Keratinocyte (primary cell): ENCODE measurements at places on chromosomes 1 and 21. TPM values are rescaled to one million over a fixed set of nuclear protein-coding genes. Genes with fewer than 3 reads are reported as not detected.
A peak's percentile ranks its signal among the peaks of the same experiment; 100 is the strongest.

The RAD54L gene
- 0.42 to 5.1 TPM (median 3.8 TPM) in 3 replicates for polyA plus RNA-seq

The CELA2B gene
- not detected in 3 replicates for polyA plus RNA-seq

The IL24 gene
- polyA plus RNA-seq, result 2.1 to 3.1 TPM (median 2.3 TPM) in 3 replicates

The TRPM2 gene
- polyA plus RNA-seq, result 0.31 to 0.60 TPM (median 0.52 TPM) in 3 replicates

The SLC6A17 gene
- 0.07 to 0.25 TPM (median 0.13 TPM) in 3 replicates for polyA plus RNA-seq

The DNAI4 gene
- 1.4 to 4.1 TPM (median 3.7 TPM) in 3 replicates for polyA plus RNA-seq

The AMY1C gene
- not detected in 3 replicates for polyA plus RNA-seq

The MIB2 gene
- polyA plus RNA-seq, result 13.9 to 34.7 TPM (median 16.6 TPM) in 3 replicates

The RNF11 gene
- 104 to 138 TPM (median 113 TPM) in 3 replicates for polyA plus RNA-seq

The WNT3A gene
- polyA plus RNA-seq, result 0.07 to 0.15 TPM (median 0.07 TPM) in 3 replicates

DNA sequence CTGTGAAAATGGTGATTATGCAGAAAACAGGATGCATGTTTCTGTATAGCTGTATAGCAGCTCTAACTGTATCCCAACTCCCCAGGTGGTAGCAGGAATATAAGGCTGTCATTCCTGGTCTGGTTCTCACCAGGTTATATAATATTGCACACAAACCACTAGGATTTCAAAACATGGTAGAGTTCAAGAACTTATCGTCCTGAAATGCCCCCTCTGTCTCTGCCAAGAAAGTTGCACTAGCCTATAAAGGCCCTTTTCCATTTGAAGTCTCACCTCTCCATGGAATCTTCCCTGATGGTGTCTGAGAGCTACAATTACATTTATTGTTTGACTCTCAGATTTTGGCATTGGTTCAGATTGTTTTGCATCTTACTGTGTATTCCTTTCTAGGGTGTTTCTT lies 184.9 kb upstream of the FAM78B start:
- DNase-seq, result no peak
- H3K36me3 ChIP-seq, result no peaks in the 10 kb centered on the region
- H3K27ac ChIP-seq, result no peak overlapping the region
- no peaks in the 10 kb centered on the region for H3K27me3 ChIP-seq
- no peak overlapping the region for H3K4me3 ChIP-seq

DNA sequence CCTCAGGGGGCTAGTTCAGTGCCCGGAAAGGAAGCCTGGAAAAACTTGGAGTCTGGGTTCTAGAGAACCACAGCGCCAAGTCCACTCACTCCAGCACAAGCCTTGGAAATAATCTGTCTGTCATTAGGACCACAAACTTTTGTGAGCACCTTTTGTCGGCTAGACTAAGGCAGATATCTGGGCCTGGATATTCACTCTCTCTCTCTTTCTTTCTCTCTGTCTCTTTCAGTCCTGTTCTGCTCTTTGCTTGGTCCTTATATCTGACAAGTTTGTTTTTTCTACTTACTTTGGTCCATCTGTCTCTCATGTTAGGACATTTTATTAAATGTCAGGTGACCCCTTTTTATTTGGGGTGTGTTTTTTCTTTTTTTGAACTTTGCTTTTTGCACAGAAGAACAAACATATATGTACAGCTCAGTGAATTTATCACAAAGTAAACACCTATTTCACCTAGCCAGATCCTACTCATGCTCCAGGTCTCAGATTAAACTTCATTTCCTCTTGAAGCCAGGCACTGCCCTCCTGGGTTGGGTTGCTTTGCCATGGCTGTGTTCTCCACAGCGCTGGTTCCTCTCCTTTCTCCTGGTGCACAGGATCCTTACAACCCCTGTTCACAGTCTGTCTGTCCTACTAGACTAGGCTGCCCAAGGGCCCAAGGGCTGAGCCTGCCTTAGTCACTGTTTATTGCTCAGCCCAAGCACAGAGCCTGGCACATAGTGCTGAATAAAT lies 40.8 kb downstream of the TCEANC2 start:
- H3K4me1 ChIP-seq, result no peaks in the 10 kb centered on the region
- no peak overlapping the region for H3K27ac ChIP-seq
- no peaks in the 10 kb centered on the region for H3K27me3 ChIP-seq
- H3K36me3 ChIP-seq, result peaks cover 8% of the 10 kb centered on the region

DNA sequence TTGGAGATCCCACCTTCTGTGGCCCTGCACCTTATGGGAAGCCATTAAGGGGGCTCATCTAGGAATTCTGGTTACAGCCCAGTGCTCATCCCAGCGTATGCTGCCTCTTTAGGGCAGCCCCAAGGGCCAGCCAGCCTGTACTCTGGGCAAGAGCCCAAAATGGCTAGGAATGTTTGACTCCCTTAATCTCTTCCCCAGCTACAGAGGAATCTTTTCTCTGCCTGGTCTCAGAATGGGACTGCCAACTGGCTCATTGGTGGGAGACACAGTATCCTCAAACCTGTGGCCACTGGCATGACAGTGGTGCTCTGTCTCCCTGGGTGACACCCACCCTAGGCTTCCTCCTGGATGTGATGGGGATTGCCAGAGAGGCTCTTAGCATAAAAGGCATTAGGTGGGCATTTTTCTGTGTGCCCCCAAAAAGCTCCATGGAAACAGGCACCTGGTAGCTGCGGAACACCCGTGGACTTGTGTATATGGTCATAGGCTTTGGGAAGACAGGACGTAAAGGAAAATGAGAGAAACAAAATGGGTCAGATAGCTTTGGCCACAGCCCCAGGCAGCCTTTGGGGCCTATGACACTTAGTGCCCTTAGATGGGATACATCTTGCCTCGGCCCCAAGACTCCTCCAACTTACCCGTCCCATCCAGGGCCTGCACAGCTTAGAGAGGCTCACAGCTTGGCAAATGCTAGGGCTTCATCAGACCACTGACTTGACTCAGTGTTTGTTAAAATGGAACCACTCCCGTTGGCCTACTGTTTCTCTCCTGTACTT lies 6.9 kb downstream of the TMEM81 start:
- DNase-seq, result no peak
- H3K4me3 ChIP-seq, result no peak overlapping the region

DNA sequence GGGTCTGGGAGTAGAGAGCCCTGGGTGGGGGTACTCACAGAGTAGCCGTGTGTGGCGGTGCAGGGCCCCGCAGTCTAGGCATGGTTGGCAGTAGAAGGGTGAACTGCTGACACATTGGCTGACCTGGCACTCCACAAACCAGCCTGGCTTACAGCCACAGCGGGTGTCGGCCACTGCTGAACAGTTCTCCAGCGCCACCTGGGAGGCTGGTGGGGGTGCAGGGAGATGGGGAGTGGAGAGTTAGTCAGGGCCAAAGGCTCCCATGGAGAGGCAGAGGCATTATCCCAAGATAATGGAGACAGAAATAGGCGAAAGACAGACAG lies 1.5 kb downstream of the TNFRSF25 start:
- no peak for DNase-seq
- H3K4me1 ChIP-seq, result no peaks in the 10 kb centered on the region
- peaks cover 58% of the 10 kb centered on the region for H3K36me3 ChIP-seq

GRCh38 chr1:210482945-210483617 lies 154.4 kb downstream of the HHAT start:
- no peaks in the 10 kb centered on the region for H3K36me3 ChIP-seq
- no peak for DNase-seq
- no peak overlapping the region for H3K4me3 ChIP-seq
- no peaks in the 10 kb centered on the region for H3K27me3 ChIP-seq
- no peak overlapping the region for H3K27ac ChIP-seq
- no peaks in the 10 kb centered on the region for H3K4me1 ChIP-seq

DNA sequence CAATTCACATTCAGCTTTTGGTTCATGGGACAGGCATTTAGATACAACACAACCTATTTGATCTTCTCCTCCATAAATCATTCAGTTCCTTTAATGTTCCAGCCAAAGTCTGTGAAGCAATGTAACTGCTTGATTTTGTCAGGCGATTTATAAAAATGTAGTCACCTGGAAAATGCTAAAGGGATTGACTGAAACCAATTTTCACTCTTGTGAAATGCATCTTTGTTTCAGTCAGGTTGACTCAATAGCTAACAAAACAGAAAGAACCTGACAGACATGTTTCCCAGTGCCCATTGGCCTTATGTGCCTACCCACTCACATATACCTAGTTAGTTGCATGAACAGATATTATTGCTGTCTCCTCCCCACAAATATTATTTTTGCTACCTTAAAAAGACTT lies 335.7 kb downstream of the CHRM3 start:
- no peak overlapping the region for H3K4me3 ChIP-seq
- no peak for DNase-seq
- no peaks in the 10 kb centered on the region for H3K27me3 ChIP-seq
- H3K36me3 ChIP-seq, result no peaks in the 10 kb centered on the region
- H3K4me1 ChIP-seq, result no peaks in the 10 kb centered on the region
- H3K27ac ChIP-seq, result no peak overlapping the region

GRCh38 chr1:203098914-203099520 lies 13.2 kb upstream of the MYOG start:
- H3K4me3 ChIP-seq, result no peak overlapping the region
- peaks cover 4% of the 10 kb centered on the region for H3K4me1 ChIP-seq
- no peak overlapping the region for H3K27ac ChIP-seq
- H3K36me3 ChIP-seq, result no peaks in the 10 kb centered on the region

GRCh38 chr1:112298558-112298957 lies 97.5 kb upstream of the CTTNBP2NL start:
- DNase-seq, result peak; percentile 17
- no peaks in the 10 kb centered on the region for H3K36me3 ChIP-seq
- no peaks in the 10 kb centered on the region for H3K27me3 ChIP-seq
- H3K4me1 ChIP-seq, result peaks cover 5% of the 10 kb centered on the region

DNA sequence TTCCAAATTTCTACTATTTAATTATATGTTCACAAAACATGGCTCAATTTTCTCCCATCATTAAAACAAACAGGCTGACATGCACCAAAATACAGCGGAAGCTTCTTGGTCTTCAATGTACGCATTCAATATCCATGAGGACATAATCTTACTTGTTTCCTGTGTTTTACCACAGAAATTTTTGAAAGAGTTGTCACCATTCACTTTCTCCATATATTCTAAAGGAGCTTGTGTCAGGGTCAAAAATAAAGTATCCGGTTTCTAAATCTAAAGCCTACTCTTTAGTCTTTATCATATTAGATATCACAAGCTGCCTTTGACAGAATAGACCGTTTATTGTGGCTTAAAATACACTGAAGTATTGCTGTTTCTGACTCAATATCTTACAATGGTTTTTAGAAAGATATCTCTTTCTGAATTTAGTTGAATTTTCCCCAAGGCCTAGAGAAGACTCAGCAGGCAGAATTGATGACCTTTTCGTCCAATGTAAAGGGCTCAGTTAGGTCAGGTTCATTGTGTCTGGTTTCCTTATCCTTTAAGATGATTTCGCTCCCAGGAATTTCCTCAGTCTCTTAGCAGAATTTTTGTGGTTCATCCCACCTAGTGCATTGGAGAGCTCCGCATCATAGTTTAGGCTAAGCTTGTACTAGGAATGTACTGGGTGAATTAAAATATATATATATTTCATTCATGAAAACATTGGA lies 717.2 kb downstream of the NCAM2 start:
- H3K36me3 ChIP-seq, result no peaks in the 10 kb centered on the region
- no peak overlapping the region for H3K4me3 ChIP-seq
- no peaks in the 10 kb centered on the region for H3K4me1 ChIP-seq
- H3K27ac ChIP-seq, result no peak overlapping the region

- no peak for DNase-seq
- no peak overlapping the region for H3K4me3 ChIP-seq
- peaks cover 9% of the 10 kb centered on the region for H3K27me3 ChIP-seq
- no peak overlapping the region for H3K27ac ChIP-seq
Observed at GRCh38 chr1:205554026-205554811, 49.8 kb downstream of the CDK18 start.

- H3K36me3 ChIP-seq, result no peaks in the 10 kb centered on the region
- H3K4me1 ChIP-seq, result no peaks in the 10 kb centered on the region
- no peak for DNase-seq
Observed at GRCh38 chr1:190759807-190760206, 282.1 kb upstream of the BRINP3 start.

- H3K4me3 ChIP-seq, result no peak overlapping the region
- H3K27me3 ChIP-seq, result no peaks in the 10 kb centered on the region
- no peak for DNase-seq
- peaks cover 12% of the 10 kb centered on the region for H3K4me1 ChIP-seq
Observed at GRCh38 chr1:40738831-40739230, 44.8 kb upstream of the KCNQ4 start.

- H3K4me1 ChIP-seq, result no peaks in the 10 kb centered on the region
- DNase-seq, result no peak
- H3K36me3 ChIP-seq, result no peaks in the 10 kb centered on the region
- H3K4me3 ChIP-seq, result no peak overlapping the region
Observed at GRCh38 chr1:78211483-78212092, 165.8 kb downstream of the GIPC2 start.

DNA sequence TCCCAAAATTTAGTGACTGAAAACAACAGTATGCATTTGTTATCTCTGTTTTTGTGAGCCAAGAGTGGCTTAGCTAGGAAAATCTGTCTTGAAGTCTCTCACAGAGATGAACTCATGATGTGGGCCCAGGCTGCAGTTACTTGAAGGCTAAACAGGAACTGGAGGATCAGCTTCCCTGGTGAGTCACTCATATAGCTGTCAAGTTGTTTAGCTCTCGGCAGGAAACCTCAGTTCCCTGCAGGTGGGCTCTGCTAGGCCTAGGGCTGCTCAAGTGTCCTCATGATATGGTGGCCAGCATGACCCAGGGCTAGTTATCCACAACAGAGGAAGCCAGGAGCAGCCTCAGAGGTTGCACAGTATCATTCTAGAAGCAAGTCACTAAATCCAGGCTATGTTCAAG lies 30.2 kb upstream of the DDX59 start:
- H3K27ac ChIP-seq, result no peak overlapping the region
- H3K4me1 ChIP-seq, result no peaks in the 10 kb centered on the region
- no peaks in the 10 kb centered on the region for H3K36me3 ChIP-seq

- no peak for DNase-seq
- no peaks in the 10 kb centered on the region for H3K4me1 ChIP-seq
- no peak overlapping the region for H3K27ac ChIP-seq
- no peaks in the 10 kb centered on the region for H3K27me3 ChIP-seq
Observed at GRCh38 chr1:209624558-209625549, 27.4 kb downstream of the LAMB3 start.

GRCh38 chr1:116986421-116987255 lies 14.9 kb upstream of the CD101 start:
- H3K4me3 ChIP-seq, result no peak overlapping the region
- H3K27ac ChIP-seq, result no peak overlapping the region
- H3K36me3 ChIP-seq, result peaks cover 30% of the 10 kb centered on the region
- no peak for DNase-seq
- peaks cover 5% of the 10 kb centered on the region for H3K4me1 ChIP-seq

- H3K27me3 ChIP-seq, result no peaks in the 10 kb centered on the region
- peak; percentile 53 for DNase-seq
- peak overlapping the region; percentile 88 for H3K27ac ChIP-seq
- peaks cover 43% of the 10 kb centered on the region for H3K4me1 ChIP-seq
- H3K36me3 ChIP-seq, result peaks cover 4% of the 10 kb centered on the region
Observed at GRCh38 chr1:183029591-183030000, 6.4 kb downstream of the LAMC1 start.
